ENCODE measurements at places on chromosomes 11 and 22.
A peak's percentile ranks its signal among the peaks of the same experiment; 100 is the strongest.

DNA sequence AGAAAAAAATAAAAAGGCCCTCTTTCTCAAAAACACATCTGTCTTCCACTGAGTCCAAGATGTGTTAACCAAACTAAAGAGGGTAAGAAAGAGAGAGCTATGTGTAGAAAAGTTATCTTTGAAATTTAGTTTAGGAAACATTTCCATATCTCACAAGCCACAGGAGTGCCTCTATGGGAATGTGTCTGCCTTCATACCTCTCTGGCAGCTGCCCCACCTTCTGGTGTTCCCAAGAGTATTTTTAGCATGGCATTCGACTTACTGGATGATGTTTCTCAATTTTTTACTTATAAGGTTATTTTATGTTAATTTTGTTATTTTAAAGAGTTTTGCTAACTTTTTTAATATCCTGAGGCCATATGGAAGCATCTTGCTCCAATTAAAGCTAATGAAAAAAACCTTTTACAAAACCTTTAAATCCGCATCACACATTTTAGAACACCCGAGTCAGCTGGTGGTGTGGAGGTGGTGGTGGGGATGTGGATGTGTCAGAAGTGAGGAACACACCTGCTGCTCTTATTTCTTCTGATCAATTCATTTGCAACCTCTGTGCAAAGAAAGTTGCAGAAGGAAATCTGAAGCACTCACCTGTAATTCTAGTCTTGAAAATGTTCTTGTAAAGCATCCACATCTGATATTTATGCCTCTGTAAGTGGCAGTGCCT lies 112.2 kb downstream of the NCAM1 start:
- no peak for DNase-seq

DNA sequence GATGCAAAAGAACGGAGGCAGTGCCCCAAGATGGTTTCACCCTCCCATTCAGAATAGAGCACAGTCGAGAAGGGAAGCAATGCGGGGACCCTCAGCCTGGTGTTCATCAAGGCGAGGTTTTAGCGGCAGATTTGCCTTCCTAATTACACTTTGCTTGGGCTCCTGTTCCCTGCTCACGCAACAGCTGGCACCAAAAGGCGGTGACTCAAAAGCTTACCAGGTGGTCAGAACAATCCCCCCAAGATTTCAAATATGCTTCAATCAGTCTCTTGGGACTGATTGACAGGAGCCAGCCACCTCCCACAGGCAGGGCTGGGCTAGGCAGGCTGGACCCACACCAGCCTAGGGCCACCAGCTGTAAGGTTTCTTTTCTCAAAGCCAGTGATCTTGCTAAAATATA lies 14.2 kb downstream of the IGSF9B start:
- DNase-seq, result no peak

DNA sequence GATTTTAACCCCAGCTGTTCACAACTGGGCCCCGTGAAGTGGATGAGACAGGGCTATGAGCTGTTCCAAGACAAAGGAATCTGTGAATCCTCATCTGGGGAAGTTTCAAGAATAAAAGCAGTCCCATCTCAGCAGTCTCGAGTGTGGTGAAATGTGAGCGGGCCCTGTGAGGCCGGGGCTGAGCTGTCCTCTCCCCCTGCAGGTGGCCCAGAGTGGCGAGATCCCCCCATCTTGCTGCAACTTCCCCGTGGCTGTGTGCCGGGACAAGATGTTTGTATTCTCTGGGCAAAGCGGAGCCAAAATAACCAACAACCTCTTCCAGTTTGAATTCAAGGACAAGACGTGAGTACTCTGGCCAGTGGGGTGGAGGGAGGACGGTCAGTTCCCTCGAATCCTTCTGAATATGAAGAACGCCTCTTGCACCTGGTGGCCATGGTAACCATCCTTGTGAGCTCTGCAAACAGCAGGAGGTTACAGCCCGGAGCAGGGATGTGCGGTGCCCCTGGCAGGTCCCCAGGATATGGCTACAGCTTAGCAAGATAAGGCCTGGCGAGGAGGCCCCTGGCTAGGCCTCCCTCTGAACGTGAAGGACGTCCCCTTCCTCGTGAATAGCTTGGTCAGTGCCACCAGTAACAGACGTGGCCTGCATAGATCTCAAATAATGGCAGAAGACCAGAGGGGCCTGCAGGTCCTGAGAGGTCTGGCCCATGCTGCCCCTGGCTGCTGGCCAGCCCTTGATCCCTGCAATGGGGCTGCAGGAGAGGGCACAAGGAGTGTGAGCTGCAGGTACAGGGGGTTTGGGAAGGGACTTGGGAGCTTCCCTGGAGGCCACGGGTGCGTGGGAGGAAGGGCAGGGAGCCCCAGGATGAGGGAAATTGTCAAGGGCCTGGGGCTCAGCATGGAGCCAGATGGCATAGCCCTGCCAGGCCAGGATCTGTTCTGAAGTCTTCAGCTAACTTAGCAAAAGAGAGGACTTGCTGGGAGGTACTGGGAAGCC lies 8.4 kb downstream of the LZTR1 start:
- no peak for DNase-seq

GRCh38 chr11:63488789-63489188 lies 2.2 kb downstream of the PLAAT5 start:
- no peak for DNase-seq

DNA sequence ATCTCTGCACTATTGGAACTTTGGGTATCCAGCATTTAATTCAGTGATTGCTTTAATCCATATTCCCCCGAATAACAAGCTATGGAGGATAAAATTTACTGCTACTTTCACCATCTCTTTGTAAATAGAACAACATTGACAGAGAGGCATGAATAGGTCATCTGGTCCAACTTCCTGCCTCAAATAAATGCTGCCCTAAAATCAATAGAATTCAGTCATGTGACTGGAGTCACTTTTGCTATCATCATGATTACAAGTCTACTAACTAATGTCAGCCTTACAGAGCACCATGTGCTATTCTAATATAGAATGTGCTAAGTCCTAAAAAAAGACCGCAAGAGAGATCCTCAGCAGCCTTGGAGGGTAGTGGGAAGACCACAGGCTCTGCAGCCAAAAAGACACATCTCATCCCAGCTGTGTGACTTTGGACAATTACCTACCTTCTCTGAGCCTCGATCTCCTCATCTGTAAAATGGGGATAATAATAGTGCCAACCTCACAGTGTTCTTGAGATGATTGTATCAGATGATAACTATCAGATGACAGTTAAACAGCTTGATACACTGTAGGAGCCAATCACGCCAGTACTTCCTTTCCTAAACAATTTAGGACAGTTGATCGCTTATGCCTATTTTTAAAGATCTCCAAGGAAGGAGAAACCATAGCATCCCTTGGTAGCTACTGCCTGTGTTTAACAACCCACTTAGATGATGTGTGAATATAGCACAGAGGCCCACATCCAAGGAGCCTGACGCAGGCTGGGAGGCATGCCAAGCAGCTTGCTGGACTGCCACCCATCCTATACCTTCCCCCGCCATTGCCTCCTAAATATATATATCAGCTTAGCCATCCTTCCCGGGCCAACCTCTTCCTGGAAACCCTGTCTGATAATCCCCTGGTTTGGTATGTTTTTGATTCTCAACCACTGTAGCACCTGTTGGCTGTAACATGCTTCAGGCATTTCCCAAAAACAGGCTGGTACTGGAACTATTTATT lies 77.3 kb upstream of the PHF21A start:
- peak; percentile 31 for DNase-seq

DNA sequence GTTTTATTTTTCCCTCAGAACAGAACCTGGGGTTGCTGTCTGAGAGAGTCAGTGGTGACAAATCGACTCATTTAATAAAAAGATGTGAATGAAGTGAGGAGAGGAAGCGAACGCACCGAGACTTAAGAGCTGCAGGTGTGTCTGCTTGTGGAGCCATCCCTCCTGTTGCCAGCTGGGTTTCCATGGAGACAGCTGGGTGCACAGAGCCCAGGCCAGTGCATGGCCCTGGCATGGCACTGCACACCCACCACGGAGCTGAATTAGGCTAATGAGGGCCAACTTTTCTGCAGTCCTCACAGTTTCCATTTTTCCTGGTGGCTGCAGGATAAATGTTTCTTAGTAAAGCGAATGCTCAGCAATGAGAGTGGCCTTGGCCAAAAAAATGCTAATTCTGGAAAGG lies 750.2 kb downstream of the OPCML start:
- DNase-seq, result no peak

DNA sequence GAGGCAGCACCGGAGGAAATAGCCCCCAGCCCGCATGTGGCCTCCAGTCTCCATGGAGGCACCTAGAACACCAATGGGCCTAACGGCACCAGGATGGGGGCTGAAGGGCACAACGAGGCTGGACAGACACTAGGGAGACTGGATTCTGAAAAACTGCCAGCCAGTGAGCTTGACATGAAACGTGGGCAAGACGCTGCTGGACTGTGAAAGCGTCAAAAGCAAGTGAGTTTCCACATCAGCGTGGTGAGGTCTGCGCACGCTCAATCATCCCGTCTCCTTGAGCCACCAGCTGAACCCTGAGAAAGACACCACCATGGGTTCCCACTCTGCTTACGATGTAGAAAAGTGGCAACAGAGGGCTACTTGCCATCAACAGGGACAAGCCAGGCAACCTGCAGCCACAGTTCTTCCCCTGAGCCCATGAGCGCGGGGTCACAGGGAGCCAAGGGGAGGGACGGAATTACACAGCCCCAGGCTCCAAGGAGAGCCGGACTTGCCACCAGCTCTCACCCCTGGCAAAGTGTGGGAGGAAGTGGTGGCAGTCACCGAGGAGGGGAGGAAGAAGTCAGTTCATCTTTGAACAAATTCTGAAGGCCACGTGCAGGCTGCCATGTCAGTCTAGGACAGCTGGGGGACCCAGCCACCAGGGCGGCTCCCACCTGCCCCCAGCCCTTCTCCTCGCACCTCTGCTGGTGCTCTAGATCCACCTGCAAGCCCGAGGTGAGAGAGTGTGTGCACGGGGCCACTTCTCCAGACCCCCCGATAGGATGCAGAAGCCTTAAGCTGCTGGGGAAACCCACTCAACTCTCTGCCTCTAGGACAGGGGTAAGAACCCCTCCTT lies 131.1 kb downstream of the MPPED1 start:
- DNase-seq, result no peak

GRCh38 chr11:79440571-79441460 lies at the start of gene TENM4:
Gene TENM4 (minus strand): TSS chr11:79441030. CDS start chr11:79069944, 371,086 bp downstream.
- peak; percentile 84 for DNase-seq

DNA sequence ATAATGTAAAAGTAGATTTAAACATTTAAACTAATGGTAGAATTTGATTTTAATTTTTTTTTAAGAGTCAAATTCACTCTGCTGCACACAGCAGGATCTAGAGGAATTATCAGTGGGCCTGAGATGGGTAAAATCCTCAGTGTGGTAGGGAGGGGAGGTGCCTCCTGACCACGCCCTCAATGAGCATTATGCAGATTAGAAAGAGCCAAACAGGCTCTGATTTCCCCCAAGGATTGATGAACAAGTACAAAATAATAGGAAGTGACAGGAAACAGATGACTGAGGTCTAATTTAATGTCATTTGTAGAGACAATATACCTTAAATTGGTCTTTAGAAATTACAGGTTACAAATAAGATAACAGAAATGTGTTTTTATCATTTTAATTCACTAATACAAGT lies 155.2 kb downstream of the DCDC1 start:
- DNase-seq, result no peak

DNA sequence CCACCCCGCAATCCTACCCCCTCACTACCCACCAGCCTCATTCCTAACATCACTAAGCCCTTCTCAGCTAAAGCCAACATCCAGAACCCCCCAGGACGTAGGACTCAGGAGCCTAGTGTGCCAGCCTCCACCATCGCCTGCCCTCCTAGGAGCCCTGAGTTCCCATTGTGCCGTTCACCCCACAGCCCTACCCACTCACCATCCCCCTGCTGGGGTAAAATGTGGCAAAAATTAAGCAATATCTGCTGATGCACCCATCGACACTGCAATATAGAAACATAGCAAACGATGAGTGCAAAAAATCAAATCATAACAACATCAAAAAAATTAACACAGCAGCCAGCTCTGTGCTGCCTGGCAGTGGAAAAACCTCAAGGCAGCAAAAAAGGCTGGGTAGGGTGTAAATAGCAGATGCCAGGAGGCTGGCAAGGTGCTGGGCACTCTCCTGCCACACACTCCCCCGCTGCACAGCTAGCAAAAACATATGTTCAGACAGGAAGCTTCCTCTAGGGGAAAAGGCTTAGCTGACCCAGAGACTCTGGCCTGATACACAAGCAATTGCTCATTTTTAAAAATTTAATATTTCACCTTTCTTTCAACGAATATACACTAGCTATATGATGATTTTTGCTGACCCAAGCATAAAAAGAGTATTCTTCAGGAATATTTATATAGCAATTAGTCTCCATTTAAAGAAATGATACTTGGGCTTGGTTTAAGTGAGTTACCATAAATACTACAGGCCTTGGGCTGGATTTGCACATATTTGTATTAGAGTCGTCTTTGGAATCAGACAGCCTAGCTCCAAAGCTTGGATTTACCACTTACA lies 33.8 kb downstream of the PRDM10 start:
- no peak for DNase-seq
